ENCODE measurements at places on chromosomes 13 and 19.

DNA sequence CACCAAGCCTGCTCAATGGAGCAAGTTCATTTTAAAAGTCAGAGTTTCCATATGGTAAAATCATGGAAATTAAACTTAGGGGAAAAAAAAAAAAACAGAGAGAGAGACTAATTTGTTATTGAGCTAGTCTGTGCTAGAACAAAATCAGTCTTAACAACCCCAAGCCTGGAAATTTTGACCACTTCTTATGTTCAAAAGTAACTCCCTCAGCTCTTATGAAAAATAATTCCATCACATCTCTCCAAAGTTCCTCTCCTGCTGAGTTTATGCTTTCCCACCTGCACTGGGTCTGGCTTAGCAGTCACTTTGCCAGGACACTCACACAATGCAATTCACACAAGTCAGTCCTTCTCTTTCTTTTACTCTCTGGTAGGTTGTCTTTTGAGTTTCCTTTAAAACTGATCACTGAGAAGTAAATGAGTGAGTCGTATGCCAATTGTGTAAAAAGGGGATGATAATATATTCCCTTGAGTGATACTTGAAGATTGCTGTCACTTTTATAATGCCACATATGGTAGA is 92.6 kb downstream of the ENOX1 start:
- H3K4me1 ChIP-seq, result no peaks in the 10 kb centered on the region
- no peak overlapping the region for H3K27ac ChIP-seq
- no peaks in the 10 kb centered on the region for H3K36me3 ChIP-seq
- H3K27me3 ChIP-seq, result no peaks in the 10 kb centered on the region

DNA sequence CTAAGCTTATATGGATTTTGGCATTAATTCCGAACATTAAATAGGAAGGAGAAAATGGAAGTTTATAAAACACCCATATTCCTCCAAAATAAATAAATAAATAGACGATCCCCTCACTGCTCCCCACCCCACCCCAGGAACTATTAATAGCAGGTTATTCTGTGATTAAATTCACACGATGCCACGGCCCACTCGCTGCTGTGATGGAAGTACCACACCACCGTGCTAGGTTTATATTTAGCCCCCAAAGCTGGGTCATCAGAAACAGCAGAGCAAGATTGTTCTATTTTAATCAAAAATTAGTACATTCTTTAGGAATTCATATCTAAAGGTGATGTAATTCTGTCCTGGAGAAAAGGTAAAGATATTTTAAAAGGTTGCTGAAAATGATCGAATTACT is 65.4 kb downstream of the CCDC70 start:
- H3K27ac ChIP-seq, result no peak overlapping the region
- H3K36me3 ChIP-seq, result no peaks in the 10 kb centered on the region
- H3K27me3 ChIP-seq, result no peaks in the 10 kb centered on the region
- no peaks in the 10 kb centered on the region for H3K4me1 ChIP-seq

- no peaks in the 10 kb centered on the region for H3K4me1 ChIP-seq
- no peak for DNase-seq
- no peaks in the 10 kb centered on the region for H3K36me3 ChIP-seq
- no peak overlapping the region for H3K4me3 ChIP-seq
- no peak overlapping the region for H3K27ac ChIP-seq
These were observed 83.9 kb downstream of the OLFM4 start for GRCh38 chr13:53112522-53112921.

- no peaks in the 10 kb centered on the region for H3K4me1 ChIP-seq
- no peaks in the 10 kb centered on the region for H3K36me3 ChIP-seq
- H3K4me3 ChIP-seq, result no peak overlapping the region
- H3K27me3 ChIP-seq, result no peaks in the 10 kb centered on the region
These were observed 62.4 kb downstream of the URI1 start for GRCh38 chr19:30004403-30004802.

- H3K4me3 ChIP-seq, result peak within 1 kb of the TSS; percentile 69
- H3K27me3 ChIP-seq, result no peaks in the 10 kb centered on the region
- no peak for DNase-seq
- H3K36me3 ChIP-seq, result no peaks in the 10 kb centered on the region
- peak within 1 kb of the TSS; percentile 88 for H3K27ac ChIP-seq
- H3K4me1 ChIP-seq, result no peaks in the 10 kb centered on the region
These were observed at the start of gene PKN1 for GRCh38 chr19:14432791-14433553. PKN1 (plus strand) TSS chr19:14433306; CDS start chr19:14433522, 216 bp downstream.

DNA sequence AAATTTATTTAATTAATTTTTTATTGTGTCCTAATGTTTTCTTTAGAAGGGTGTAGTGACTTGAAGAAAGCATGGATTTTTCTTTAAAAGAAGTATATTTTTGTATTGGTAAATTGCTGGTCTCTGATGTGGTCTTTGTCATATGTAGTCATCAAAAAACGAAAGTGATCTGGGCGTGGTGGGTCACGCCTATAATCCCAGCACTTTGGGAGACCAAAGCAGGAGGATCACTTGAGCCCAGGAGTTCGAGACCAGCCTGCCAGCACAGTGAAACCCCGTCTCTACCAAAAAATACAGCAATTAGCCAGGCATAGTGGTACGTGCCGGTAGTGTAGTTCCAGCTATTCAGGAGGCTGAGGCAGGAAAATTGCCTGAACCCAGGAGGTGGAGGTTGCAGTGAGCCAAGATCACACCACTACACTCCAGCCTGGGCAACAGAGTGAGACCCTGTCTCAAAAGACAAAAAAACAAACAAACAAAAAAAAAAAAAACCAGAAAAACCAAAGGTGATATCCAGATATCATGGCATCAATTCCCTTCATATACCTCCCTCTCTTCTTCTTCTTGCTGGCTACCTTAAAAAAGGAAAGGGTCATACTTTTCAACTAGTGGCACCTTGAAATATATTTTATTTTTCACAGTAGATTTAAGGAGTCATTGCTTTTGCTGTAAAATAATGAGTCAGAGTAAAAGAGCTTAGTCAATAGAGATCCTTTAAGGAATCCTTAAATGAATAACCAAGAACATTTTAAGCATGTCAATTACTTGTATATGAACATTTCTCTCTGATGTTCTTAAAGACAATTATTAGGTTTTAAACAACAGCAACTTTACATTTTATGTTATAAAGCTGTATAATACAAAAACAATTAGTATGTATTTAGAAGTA is 19.9 kb downstream of the KCTD4 start:
- H3K27me3 ChIP-seq, result no peaks in the 10 kb centered on the region
- H3K4me1 ChIP-seq, result no peaks in the 10 kb centered on the region
- no peak overlapping the region for H3K4me3 ChIP-seq

- H3K4me1 ChIP-seq, result no peaks in the 10 kb centered on the region
- no peak overlapping the region for H3K4me3 ChIP-seq
- DNase-seq, result no peak
- no peak overlapping the region for H3K27ac ChIP-seq
These were observed 719 bp upstream of the GRK1 start for GRCh38 chr13:113666329-113666670.

DNA sequence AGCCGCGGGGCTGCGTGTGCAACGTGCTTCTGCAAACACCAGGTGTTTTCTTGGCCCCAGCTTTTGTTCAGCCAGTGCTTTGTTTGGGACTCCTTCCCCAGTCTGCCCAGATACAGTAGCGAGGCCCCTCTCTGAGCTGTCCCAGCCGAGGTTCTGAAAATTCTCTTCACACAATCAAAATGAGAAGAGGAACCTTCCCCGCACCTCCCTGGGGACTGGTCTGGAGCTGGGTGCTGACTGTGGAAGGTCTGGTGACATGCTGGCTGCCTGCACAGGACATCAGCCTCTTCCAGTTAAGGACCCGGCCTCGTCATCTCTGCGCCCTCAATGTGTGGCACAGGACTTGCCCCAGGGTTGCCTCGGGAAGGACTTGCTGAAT is 4.2 kb downstream of the ATP4A start:
- H3K27me3 ChIP-seq, result no peaks in the 10 kb centered on the region
- no peak overlapping the region for H3K4me3 ChIP-seq
- peaks cover 4% of the 10 kb centered on the region for H3K4me1 ChIP-seq
- H3K36me3 ChIP-seq, result no peaks in the 10 kb centered on the region
- DNase-seq, result no peak

- H3K4me1 ChIP-seq, result no peaks in the 10 kb centered on the region
- no peak for DNase-seq
- no peak overlapping the region for H3K4me3 ChIP-seq
- H3K27ac ChIP-seq, result peak overlapping the region; percentile 91
These were observed 67.0 kb upstream of the STARD13 start for GRCh38 chr13:33352526-33352925.

DNA sequence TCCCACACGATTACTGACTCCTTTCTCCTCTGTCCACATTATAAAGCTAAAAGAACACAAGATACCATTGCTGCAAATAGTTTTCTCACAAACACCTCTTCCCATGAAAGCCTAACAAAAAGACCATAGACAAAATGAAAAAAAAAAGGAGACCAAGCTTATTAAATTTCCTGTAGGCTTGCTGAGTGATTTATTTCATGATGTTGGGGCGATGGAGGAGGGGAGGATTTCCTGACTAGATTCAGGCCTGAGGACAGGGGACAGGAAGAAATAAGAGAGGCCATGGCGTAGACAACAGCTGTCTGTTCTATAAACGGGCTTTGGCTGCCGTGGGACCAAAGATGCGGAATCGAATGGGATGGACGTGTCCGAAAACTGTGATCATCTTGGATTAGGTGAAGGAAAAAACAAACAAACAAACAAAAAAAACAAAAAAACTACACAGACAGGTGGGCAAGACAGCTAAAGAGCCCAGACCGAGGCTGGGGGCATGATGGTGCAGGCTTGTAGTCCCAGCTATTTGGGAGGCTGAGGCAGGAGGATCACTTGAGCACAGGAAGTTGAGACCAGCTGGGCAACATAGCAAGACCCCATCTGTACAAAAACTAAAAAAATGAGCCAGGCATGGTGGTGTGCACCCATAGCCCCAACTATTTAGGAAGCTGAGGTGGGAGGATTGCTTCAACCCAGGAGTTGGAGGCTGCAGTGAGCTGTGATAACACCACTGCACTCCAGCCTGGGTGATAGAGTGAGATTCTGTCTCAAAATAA is 5.3 kb downstream of the TMPRSS9 start:
- H3K27me3 ChIP-seq, result no peaks in the 10 kb centered on the region
- H3K4me3 ChIP-seq, result no peak overlapping the region
- H3K36me3 ChIP-seq, result no peaks in the 10 kb centered on the region

GRCh38 chr13:107447591-107447990 is 767.7 kb downstream of the LIG4 start:
- no peak overlapping the region for H3K4me3 ChIP-seq
- H3K4me1 ChIP-seq, result no peaks in the 10 kb centered on the region
- no peaks in the 10 kb centered on the region for H3K27me3 ChIP-seq
- H3K27ac ChIP-seq, result no peak overlapping the region

- H3K27me3 ChIP-seq, result no peaks in the 10 kb centered on the region
- H3K36me3 ChIP-seq, result no peaks in the 10 kb centered on the region
- no peak overlapping the region for H3K4me3 ChIP-seq
- peak; percentile 65 for DNase-seq
- peak overlapping the region; percentile 64 for H3K27ac ChIP-seq
- no peaks in the 10 kb centered on the region for H3K4me1 ChIP-seq
These were observed 314.2 kb downstream of the DLEU7 start for GRCh38 chr13:50529154-50529882.

DNA sequence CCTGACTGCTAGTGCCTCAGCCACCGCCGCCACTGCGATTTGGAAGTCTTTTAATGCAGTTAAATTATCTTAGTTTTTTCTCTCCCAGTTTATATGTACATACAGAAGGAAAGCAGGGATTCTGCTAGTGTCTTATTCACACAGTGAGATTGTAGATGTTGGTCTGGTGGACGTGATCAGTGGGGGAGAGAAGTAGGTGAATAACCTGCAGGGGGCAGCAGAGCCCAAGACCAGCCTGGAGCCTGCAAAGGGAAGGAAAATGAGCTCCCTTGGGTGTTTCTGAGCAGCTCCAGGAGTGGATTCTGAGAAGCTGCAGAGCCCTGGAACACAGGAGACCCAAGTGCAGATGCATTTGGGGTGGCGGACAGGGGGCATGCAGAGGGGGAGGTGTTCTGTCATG is 26.3 kb downstream of the ZNF844 start:
- no peaks in the 10 kb centered on the region for H3K36me3 ChIP-seq
- H3K27ac ChIP-seq, result no peak overlapping the region
- no peak overlapping the region for H3K4me3 ChIP-seq
- no peaks in the 10 kb centered on the region for H3K27me3 ChIP-seq
- DNase-seq, result peak; percentile 61

DNA sequence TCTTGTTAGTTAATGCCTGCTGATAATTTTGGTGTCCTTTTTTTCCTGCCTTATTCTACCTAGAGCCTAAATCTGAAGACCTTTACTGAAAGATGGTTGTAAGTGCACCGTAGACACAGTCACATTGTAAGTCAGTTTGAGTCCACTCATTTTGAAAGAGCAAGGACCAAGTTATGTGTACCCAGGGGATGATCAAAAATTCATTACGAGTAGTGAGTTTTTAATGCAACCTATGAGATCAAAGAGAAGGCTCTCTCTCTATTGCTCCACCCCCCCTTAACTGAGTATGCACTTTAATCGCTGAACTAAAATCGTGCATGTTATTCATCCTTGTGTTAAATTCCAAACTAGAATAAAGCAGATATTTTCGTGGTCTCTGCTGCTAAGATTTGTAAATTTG is 1.8 kb downstream of the RAP2A start:
- peaks cover 68% of the 10 kb centered on the region for H3K4me1 ChIP-seq
- no peaks in the 10 kb centered on the region for H3K27me3 ChIP-seq
- H3K36me3 ChIP-seq, result no peaks in the 10 kb centered on the region
- H3K27ac ChIP-seq, result no peak overlapping the region
- DNase-seq, result no peak
- no peak overlapping the region for H3K4me3 ChIP-seq

- H3K4me1 ChIP-seq, result no peaks in the 10 kb centered on the region
- DNase-seq, result no peak
- peaks cover 100% of the 10 kb centered on the region for H3K36me3 ChIP-seq
These were observed 14.9 kb downstream of the ZNF283 start for GRCh38 chr19:43842007-43842406.

GRCh38 chr13:108662528-108662927 is 33.1 kb downstream of the MYO16 start:
- no peak for DNase-seq
- H3K4me3 ChIP-seq, result no peak overlapping the region
- H3K36me3 ChIP-seq, result no peaks in the 10 kb centered on the region
- no peaks in the 10 kb centered on the region for H3K27me3 ChIP-seq
- H3K4me1 ChIP-seq, result no peaks in the 10 kb centered on the region
- H3K27ac ChIP-seq, result no peak overlapping the region

DNA sequence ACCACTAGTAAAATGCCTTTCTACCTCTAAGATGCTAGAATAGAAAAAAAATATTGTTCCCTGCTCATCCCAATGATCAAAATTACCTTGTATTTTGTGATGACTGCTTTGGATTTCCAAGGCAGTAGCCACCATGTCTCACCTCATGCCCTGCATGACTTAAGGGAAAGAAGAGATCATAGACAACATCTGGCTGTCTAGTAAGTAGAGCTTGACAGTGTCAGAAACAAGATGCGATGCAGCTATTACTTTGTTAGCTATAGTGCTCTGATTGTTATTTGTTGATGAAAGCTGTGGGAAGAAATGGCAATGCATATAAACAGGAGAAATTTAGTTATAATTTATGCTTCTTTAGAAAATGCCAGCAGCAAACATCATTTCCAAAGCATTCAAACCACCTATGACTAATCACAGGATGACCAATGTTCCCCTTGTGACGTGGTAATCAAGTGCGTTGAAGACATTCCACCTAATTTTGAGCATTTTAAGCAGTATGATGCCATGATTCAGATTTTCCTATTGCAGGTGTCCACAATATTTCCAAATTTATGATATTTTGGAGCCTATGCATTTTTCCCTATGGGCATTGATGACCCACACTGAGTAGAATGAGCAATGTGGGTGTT is 308.3 kb downstream of the KCNRG start:
- no peaks in the 10 kb centered on the region for H3K36me3 ChIP-seq
- no peak for DNase-seq
- H3K4me1 ChIP-seq, result no peaks in the 10 kb centered on the region
- H3K27ac ChIP-seq, result no peak overlapping the region
- no peak overlapping the region for H3K4me3 ChIP-seq
